ENCODE measurements at places on chromosomes 13 and 19.
A peak's percentile ranks its signal among the peaks of the same experiment; 100 is the strongest.

DNA sequence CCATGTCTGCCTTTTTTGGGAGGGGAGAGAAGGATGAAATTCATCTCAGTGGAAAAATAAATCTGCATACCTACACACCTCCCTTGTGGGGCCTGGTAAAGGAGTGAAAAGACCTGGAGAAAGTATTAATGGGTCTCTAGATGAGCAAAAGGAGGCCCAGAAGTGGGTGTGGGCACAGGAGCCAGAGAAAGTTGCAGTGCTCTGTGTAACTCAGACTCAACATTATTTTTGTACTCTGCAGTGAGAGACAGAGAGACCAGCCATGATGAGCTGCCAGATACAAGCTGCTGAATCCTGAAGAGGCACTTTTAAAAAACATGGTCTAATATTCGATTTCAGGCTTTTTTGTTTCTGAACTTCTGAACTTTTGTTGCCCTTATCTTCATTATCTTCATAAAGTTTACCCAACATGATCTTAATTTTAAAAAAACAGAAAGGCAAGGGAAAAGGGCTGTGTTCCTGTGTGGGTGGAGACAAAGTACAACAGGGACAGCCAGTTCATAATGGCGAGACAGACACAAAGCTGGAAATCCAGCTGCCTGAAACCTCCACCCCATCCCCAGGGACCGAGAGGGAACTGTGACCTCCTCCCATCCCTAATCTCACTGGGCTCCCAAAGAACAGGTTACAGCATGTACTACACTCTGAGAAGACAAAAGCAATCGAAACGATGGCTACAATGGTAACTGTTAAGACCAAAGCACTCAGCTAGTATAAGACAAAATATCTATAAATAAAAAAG lies 77.2 kb downstream of the KLF12 start:
- no peak for DNase-seq

DNA sequence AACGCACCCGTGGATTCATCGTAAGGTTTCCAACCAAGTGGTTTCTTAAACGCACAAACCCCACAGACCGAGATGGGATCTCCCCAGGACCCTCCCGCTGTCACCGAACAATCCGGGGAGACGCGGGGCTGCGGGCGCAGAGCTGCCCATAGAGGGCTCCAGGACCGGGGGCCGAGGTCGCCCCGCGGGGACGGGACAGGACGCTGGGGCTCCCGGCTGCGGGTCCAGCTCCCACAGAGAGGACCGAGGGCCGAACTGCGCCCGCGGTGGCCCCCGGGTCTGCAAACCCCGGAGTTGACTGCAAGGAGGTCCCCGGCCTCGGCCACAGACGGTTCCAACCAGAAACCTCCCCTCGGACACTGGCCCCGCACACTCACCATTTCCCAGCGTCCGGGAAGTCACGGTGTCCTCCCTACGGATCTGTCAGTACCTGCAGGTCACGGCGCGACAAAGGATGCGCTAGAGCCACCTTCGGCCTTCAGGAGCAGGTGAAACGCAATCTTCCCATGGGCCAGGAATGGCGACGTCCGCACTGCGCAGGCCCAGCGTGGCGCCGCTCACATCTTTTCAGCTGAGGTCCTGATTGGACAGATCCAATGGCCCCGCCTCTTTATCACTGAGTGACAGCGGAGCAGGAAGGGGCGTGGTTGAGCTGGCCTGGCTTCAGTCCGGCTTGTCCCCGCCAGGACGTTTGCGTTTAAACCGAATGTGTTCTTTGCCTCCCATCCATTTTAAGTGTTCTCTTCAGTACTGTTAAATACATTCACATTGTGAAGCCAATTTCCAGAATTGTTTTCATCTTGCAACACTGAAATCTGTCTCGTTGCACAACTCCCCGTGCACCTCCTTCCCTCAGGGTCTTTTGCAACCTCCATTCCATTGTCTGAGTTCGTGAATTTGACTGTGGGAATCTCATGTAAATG lies at the start of gene ZNF14:
Gene ZNF14, minus strand, starts transcription at position 534 of the 923 bp plus-strand sequence. Its CDS starts 154 bp downstream, at position 380.
- peak; percentile 87 for DNase-seq

- no peak for DNase-seq
Measured at GRCh38 chr19:47419789-47420188, 462 bp upstream of the MEIS3 start.

GRCh38 chr13:100460266-100460665 lies 128.3 kb downstream of the GGACT start:
- no peak for DNase-seq

DNA sequence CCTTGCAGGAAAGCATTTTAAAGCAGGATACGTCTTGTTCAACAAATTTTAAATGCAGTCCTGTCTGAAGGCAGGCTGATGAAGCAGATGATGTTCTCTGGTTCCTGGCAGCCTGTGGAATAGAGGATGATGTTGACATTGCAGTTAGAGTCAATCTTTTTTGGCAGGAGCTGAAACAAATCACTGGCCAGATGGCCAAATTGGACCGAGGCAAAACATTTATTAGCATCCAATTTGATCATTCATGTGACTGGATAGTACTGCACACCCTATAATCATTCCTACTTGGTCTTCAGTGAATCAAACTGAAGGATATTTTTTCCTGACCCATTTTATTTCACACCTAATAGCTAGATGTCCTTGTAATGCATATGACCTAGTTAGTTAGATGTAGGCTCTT lies 172.2 kb upstream of the SLC10A2 start:
- no peak for DNase-seq

- peak; percentile 19 for DNase-seq
Measured at GRCh38 chr19:45569619-45570421, 14.8 kb downstream of the OPA3 start.

All from stimulated activated CD4-positive, alpha-beta T cell treated with anti-CD3 and anti-CD28 coated beads, Interleukin-2, amount 100 ng/mL, for 4 hours (primary cell).